ENCODE measurements at places on chromosomes 7 and 10.

DNA sequence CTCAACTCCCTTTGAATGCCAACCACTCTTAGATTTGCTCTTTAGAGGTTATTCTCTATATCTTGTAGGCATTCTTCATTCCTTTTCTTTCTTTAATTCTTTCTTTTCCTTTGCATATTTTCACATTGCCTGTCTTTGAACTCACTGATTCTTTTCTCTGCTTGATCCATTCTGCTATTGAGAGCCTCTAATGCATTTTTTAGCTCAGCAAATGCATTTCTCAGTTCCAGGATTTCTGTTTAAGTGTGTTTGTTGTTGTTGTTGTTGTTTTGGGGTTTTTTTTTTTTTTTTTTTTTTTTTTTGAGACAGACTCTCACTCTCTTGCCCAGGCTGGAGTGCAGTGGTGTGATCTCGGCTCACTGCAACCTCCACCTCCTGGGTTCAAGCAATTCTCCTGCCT lies 71.6 kb downstream of the FBXL13 start:
- no peak for DNase-seq

DNA sequence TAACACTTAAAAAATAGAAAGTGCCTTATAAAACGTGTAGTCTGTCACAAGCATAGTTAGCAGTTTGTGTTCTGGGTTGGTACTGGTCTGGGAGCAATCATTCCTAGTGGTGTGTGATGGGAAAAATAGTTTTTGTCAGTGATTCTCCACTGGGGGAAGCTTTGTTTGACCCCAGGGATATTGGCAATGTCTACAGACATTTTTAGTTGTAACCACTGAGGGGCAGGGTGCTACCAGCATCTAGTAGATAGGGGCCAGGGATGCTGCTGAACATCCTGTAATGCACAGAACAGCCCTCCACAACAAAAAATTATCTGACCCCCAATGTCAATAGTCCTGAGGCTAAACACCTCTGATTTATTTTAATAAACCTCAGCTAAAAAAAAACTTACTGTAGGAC lies 51.6 kb upstream of the CREB5 start:
- DNase-seq, result no peak

DNA sequence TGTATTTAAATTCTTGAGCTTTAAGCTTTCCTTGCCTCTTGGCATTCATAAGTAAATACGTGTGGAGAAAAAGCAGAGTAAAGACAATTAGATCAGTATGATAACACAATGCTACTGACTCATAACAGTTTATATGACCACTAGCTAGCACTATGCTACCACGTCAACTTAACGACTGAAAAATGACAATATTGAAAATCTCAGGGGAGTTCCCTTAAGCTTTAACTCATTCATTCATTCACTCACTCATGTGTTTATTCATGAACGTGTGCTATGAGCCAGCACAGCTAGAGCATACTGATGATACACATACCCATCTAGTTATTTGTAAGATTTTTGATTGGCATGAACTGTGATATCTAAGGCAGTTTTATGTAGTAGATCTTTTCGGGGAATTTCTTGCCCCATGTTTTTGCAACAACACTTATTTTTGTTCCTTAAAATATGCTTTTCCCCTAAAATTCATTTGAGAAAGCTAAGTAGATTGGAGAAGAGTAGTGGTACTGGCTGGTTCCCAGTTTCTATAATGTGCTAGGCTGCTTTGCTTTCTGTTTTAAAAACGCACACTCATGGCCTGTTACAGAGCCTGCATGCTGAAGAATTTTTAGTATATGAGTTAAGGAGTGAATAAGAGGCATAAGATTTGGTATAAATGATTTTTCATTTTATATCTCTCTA lies 57.4 kb upstream of the ACBD5 start:
- no peak for DNase-seq

GRCh38 chr10:95475003-95475383 lies 86.2 kb downstream of the SORBS1 start:
- no peak for DNase-seq

GRCh38 chr10:71814922-71815411 lies 36.1 kb downstream of the PSAP start:
- no peak for DNase-seq

GRCh38 chr7:73707045-73707631 lies 12.3 kb downstream of the STX1A start:
- DNase-seq, result peak; percentile 69

GRCh38 chr10:63515002-63515763 lies 6.0 kb upstream of the REEP3 start:
- no peak for DNase-seq

GRCh38 chr7:88670536-88670935 lies 89.0 kb upstream of the ZNF804B start:
- DNase-seq, result no peak

DNA sequence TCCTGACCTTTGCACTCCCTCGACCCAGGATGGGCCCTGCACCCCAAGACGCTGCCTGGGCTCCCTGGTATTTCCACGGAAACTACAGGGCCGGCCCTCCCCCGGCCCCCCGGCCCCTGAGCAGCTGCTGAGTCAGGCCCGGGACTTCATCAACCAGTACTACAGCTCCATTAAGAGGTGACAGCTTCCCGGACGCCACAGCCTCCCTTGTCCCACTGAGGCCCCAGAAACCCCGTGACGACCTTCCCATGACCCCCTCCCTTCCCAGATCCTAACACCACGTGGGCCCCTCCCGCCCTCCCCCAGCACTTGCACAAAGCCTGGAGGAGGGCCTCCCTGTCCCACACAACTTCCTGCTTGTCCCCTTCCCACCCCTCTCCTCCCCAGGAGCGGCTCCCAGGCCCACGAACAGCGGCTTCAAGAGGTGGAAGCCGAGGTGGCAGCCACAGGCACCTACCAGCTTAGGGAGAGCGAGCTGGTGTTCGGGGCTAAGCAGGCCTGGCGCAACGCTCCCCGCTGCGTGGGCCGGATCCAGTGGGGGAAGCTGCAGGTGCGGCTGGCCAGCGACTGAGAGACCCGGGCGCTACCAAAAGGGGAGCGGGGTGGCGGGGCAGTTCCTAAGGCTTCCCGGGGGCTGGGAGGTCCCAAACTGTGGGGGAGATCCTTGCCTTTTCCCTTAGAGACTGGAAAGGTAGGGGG lies 5.7 kb downstream of the NOS3 start:
- DNase-seq, result no peak

- DNase-seq, result no peak
Observed at GRCh38 chr10:122056431-122057094, 67.6 kb downstream of the TACC2 start.

DNA sequence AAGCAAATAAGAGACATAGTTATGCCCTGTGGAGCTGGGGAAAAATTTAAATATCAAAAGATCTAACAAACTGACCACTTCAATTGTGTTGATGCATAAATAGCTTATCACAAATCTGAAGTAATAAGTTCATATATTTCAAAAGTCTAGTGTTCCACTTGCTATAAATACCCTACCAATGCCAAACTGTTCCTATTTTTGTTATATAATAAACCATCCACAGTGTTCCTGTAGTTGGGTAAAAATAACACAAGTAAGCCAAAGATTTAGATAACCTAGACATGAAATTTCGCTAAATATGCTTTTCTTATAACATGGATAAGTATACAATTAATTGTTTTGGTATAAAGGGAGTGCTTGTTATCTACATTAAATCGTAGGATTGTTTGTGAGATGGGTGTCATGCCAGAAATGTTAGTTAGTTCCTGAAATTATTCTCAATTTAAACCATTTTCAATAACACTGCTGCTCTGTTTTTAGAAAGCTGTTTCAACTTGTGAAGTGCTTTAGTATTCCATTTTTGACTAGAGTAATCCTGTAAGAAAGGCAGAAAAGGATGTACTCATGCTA lies 85.5 kb downstream of the CACNA2D1 start:
- no peak for DNase-seq

GRCh38 chr10:118581340-118581739 lies 14.1 kb downstream of the PRLHR start:
- no peak for DNase-seq

GRCh38 chr10:69957886-69958555 lies 94.6 kb upstream of the MACROH2A2 start:
- DNase-seq, result no peak

DNA sequence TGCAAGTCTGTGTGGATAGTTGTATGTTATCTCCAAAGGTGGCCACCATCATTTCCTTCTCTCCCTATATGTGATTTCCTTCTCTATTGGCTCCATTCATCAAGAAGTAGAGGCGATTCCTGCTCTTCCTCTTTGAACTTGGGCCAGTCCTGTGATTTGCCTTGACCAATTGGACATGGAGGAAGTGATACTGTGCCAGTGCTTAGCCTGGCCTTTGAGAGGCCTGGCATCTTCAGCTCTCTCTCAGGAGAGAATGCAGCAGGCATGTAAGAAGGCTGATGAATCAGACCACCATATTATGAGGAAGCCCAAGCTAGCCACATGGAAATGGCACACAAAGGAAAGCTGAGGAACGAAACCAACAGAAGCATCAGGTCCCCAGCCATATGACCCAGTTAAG lies 195.0 kb upstream of the SVIL start:
- DNase-seq, result no peak

DNA sequence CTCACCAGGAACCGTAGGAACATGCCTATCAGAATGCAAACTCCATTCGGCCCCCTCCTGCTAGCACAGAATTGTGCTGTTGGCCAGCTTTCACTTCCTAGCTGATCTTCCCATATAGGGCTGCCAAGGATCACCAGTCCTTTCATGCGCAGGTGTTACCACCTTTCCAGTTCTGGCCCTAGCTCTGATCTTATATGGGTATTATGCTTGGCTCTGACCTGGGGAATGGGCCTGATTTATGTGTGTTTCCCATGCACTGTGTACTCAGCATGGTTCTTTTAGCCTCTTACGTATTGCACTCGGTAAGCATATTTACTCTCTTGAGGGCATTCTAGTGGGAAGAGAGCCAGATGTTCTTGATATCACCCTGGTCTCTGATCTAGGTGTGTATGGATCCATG lies 11.1 kb downstream of the SLC35G1 start:
- DNase-seq, result no peak

DNA sequence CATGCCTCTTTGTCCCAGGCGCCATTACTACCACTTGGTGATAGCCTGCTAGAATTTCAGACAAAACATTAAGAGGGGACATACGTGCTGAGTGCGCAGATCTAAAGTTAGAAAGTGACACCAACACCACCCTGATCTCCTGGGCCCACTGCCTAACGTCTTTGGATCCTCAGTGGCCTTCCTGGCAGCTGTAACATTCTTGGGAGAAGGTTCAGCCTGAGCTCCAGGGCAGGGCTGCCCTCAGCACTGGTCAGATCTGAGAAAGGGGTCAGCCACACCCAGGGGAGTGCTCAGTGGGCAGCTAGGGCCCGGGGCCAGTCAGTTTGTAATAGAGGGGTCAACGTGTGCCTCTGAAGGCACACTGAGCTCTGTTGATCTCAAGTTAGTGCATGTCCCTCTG lies 48.4 kb downstream of the ZCCHC24 start:
- no peak for DNase-seq

DNA sequence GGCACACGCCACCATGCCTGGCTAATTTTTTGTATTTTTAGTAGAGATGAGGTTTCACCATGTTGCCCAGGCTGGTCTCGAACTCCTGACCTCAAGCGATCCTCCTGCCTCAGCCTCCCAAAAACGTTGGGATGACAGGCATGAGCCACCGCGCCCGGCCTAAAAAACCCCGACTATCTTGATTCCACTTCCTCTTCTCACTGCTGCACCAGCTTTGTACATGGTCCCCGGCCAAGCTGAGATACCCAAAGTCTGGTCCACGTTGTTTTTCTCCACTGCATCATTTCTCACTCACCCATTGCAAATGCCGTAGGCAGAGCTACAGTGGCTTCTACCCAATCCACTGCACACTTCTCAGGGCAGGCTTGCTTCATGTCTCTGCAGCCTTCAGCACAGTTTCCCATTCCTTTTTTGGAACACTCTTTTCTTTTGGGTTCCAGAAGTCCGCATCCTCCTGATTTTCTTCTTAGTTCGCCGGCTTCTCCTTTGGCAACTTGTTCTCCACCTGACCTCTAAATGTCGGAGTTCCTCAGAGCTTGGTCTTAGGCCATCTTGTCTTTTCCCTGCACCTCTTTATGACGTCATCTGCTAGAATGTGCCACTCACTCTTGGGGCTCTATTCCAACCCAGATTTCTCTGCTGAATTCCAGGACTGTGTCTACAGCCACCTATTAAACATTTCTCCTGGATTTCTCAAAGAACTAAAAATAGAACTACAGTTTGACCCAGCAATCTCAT lies 6.0 kb upstream of the GNB2 start:
- no peak for DNase-seq

DNA sequence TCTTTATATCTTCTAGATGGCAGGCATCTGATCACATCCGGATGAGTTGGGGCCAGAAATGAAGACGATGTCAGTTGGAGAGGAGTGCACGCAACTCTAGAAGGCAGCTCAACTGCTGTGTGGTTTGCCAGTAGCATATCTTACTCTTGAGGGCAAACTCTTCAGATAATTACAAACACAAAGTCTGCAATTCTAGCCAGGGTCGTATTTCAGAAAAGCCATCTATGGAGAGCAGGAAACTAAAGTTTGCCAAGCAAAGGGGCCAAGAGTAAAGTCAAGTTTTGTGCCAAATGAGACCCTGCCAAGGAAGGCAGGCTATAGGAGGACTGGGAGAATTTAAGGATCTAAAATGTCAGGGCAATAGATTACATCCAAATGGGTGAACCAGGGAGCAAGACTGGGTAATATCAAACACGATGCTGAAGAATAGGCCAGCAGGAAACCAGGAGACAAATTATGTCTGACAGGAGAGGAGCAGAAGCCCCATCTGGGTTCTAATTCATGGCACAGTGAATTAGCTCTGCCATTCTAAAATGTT lies 312.5 kb upstream of the SEMA3C start:
- DNase-seq, result no peak
